ENCODE measurements at places on chromosomes 2 and 18.

DNA sequence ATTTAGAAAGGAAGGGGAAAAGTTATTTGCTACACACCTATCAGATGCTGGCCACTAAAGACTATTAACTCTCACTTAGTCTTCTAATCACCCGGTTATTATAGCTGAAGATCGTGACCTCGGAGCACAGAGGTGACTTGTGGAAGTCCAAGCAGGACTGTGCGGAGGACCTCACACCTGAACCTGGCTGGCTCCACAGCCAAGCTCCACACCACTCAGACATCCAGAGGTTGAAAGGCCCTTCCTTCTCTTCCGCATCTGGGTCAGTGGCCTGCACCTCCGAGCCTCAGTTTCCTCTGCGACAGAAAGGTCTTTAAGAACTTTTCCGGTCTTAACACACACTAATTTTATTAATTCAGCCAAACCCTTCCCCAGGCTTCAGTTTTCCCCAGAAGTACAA, 57.9 kb downstream of the TNS1 start:
- DNase-seq, result no peak

DNA sequence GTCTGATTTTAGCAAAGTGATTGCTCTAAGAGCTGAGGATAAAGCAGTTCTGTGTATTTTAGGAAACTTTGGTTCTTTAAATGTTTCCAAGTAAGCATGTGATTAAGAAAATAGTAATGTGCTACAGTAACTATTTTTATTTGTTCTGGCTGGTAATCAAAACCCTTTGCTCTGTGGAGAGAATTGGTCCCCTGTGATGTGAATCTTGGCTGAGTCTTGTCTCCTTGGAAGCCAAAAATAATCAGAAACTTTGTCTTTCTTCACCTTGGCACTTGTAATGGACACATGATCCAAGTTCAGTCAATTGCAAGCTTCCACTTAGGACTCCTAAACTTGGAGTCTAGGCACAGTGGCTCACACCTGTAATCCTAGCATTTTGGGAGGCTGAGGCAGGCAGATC, 422.7 kb upstream of the CDH20 start:
- DNase-seq, result no peak

GRCh38 chr2:191385416-191386160, 140.4 kb downstream of the MYO1B start:
- no peak for DNase-seq

- DNase-seq, result no peak
These were observed 46.8 kb upstream of the NCK2 start for GRCh38 chr2:105697781-105698449.

DNA sequence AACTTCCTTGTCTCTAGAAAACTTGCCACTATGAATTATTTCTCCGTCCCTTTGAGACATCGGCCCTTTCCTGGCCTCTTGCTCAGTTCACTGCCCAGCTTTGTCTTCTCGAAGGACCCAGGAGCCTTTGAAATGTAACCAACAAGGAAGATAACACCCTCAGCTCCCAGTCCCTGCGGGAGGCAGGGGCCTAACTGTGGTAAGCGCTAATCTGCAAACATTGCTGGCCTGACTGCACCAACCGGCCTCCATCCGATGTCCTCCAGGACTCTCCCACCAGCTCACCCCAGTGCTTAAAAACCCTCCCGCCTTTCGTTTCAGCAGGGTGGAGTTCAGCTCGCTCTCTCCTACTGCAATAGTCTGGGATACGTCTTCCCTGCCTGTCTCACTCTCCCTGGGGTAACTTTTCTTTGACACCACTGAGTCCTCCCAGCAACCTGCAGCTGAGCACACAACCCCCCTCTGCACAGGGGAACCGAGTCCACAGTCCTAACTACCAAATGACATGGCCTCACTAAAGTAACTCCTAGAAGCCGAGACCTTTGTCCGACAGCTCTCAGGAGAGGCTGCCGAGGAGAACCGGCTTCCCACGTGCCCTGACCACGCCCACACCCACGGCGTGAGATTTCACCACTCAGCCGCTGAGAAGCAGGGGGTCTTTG, 76.1 kb downstream of the MBP start:
- DNase-seq, result no peak

- no peak for DNase-seq
These were observed 218.8 kb downstream of the BCL11A start for GRCh38 chr2:60334610-60335009.

DNA sequence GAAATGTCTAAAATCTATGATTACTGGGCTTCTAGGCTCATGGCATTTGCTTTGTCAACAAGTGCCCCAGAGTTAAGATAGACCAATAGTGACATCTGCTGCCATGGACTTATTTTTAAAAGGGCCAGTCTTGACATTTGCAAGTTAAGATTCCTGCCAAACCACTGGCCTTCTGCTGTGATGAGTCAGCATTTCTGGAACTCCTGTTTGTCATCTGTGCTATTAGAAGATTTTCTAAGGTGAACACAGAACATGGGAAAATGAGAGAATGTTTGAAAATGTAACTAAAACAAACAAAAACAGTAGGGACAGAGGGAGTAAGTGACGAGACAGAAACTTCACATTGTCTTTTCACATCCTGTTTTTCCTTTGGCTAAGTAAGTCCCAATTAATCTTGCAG, 93.7 kb upstream of the WDR75 start:
- DNase-seq, result no peak

DNA sequence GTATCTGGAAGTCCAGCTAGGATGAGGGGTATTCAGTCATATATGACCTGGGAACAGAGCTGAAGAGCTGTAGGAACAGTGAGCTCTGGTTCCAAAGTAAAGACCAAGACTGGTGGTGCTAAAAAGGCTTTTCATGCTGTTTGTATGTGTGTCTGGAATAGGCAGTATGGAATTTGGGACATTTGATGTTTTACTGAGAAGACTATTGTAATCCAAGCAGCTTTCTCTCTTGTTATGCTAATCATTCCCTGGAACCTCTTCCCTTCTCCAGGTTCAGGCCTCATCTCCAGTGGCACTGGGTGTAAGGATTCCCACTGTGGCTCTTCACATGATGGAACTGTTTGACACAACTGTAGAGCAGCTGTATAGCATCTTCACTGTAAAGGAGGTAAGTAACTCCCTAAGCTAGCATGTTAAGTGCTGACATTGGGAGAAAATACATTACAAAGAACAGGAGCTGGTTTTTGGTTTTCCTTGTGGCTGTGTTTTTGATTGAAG, 23.3 kb downstream of the C2orf74 start:
- DNase-seq, result no peak

GRCh38 chr2:169694894-169695260, 608 bp downstream of the PHOSPHO2 start:
- DNase-seq, result no peak

- DNase-seq, result no peak
These were observed 9.1 kb upstream of the RAX start for GRCh38 chr18:59282341-59282740.

- no peak for DNase-seq
These were observed 242.6 kb upstream of the RAB12 start for GRCh38 chr18:8366656-8367055.

DNA sequence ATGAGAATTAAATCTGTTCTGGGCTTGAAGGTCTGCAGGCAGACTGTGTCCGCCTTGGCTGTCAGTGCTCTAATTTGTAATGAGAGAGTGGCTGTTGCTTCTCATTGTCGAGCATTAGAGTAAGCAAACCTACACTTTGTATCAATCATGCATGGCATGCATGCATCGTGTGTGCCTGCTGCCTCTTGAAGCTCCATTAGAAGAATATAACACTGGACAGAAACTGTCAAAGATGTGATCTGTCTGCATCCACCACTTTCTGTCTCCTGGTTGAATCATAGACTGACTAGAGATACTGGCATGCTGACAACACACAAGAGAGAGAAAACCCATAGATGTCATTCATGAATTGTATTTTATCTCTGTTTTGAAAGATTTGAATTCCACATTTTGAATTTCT, 275.0 kb upstream of the NXPH2 start:
- no peak for DNase-seq

Measured in stimulated activated CD8-positive, alpha-beta memory T cell treated with anti-CD3 and anti-CD28 coated beads, Interleukin-15, amount 100 ng/mL, for 4 hours (primary cell).